ENCODE measurements at places on chromosomes 3 and 15.

GRCh38 chr3:55423782-55424181 lies 63.3 kb downstream of the WNT5A start:
- DNase-seq, result no peak

DNA sequence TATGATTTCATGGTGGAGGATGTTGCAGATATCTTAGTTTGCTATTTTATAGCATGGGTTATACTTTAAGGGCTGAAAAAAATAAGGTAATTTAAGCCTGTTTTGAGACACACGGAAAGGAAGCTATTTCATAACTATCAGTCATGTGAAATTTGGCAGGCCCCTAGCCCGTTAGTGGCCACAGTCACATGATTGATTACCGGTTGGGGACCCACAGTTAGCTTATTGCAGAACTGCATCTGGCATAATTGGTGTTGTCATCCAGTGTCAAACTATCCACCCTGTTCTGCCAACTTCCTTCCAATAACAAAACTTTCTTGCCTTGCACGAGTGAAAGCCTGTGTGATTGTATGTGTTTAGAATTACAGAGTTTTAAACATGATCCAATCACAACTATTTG lies 35.2 kb downstream of the FNDC3B start:
- no peak for DNase-seq

DNA sequence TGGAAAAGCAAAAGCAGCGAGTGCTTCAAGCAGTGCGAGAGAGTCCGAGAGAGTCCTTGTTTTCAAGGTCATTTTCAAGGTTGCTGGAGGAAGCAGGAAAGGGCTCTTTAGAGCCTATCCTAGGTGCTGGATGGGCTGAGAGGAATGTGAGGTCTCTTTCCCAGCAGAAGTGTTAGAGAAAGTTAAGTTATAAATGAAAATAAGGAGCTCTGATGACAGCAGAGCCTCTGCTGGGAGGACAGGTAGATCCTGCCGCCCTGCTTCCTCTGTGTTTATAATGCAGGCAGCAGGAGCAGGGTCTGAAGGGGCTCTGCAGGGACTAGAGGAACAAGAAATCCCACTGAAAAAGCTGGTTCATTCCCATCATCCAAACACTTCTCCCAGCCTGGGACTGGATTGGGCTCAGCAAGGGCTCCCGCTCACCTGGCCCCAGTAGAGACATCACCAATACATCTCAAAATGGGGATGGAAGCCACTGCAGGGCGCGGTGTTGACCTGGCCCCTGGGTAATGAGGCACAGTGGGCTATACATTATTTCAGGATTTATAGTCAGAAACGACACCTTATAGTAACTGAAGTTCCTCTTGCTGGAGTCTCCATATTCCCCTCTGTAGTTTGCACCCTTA lies 41.5 kb upstream of the RAB6B start:
- DNase-seq, result no peak

- DNase-seq, result no peak
These were observed 360.3 kb upstream of the TBL1XR1 start for GRCh38 chr3:177557548-177557947.
